ENCODE measurements at places on chromosomes 5 and 9.

- DNase-seq: no peak
Observed at GRCh38 chr9:38359689-38360385, 32.7 kb upstream of the ALDH1B1 start.

DNA sequence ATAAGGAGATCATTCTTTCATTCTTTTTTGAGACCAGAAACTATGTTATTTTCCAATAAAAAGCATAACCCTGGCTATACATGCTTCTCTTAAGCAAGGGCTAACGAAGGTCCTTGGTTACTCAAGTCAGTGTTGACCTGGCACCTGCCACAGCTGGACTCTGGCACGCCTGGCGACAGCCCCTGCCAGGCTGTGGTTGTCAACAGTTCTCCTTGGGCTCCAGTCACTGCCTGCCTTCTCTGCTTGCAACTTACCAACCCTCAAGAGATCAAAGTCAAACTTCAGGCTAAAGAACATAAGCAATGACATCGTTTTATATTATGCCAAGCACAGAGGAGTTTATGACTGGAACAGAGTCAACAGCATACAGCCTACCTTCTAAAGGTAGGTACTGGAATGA is 61.4 kb upstream of the TBC1D9B start:
- no peak for DNase-seq

DNA sequence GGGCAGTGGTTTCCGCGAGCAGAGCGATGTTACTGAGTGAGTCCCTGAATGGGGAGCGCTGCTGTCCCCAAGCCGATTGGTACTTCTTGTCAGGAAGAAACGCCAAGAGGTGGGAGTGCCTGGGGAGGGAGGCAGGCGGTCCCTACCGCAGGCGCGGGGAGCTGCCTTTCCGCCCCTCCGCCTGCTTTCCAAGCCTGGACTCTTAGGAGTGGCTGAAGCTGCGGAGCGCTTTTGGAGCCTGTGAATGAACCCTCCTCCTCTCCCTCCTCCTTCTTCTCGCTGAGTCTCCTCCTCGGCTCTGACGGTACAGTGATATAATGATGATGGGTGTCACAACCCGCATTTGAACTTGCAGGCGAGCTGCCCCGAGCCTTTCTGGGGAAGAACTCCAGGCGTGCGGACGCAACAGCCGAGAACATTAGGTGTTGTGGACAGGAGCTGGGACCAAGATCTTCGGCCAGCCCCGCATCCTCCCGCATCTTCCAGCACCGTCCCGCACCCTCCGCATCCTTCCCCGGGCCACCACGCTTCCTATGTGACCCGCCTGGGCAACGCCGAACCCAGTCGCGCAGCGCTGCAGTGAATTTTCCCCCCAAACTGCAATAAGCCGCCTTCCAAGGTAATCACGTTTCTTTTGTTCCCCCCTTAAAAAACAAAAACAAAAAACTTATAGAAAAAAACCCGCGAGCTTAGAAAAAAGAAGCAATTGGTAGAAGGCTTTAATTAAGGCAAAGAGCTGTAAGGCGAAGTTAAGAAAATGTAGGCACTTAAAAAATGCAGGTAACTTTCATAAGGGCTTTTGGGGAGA is at the start of gene VCAN:
Gene VCAN (plus strand): TSS at position 340 of the 808 bp plus-strand sequence. CDS start 11,775 bp downstream, outside the sequence.
- DNase-seq: peak; percentile 77

- no peak for DNase-seq
Observed at GRCh38 chr5:163439092-163439425, 1.7 kb downstream of the CCNG1 start.

DNA sequence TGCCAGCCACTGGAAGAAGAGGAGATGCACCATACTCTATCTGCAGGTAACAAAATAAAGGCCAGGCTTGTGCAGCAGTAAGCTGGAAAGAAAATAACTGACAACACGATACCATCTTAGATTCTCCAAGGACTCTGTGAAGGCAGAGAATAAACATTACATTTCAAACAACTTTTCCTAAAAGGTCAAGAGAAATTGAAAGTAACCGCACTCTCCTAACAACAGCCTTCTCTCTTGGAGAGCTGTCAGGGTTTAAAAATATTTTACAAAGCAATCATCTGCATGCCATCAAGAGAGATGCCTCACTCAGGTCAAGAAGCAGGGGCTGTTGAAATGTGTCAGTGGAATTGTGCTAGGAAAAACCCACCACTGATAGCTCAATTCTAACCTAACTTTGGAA is 13.5 kb upstream of the TTLL11 start:
- DNase-seq: no peak

GRCh38 chr5:101532430-101532829 is 629.3 kb upstream of the ST8SIA4 start:
- DNase-seq: no peak

DNA sequence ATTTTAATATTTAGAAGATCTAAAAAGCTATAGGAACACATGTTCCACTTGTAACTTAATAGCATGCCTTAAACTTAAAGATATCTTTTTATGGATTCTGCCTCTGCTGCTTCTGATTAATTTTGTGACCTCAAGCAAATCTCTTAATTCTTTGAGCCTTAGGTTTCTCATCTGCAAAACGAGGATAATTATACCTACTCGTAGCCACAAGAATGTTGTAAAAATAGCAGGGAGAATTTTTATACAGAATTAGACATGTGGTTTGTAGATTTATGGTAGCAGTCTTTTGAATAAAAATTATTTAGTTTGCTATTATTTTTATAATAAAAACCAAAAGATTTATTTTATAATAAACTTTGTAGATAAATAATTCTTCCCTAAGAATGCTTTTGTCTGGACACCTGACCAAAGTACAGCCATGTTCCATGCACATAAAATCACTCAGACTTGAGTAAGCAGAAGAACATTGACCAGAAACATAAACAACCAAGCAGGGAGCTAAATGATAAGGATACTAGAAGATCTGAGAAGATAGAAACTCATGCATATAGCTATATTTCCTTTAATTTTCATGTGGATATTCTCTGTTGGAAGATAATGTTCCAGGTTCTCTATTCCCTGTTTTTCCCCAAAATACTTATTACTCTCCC is 18.5 kb downstream of the C9orf85 start:
- DNase-seq: no peak

DNA sequence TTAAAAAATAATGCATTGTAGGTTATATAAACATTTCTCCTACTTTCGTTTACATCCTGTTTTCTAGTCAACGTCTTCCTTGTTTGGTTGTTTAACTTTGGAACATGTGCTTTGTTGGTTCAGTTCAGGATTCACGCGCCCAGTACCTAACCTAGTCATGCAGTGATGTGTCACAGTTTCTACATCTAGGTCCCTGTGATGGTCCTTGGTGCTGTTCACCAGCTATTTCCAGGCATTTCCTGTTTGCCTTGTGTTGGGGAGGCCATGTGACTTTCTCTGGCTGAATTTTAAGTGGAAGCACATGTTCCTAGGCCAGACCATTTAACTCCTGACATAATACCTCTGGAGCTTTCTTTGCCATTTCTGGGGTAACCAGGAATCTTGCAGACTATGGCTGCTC is 292.3 kb downstream of the SMARCA2 start:
- no peak for DNase-seq

DNA sequence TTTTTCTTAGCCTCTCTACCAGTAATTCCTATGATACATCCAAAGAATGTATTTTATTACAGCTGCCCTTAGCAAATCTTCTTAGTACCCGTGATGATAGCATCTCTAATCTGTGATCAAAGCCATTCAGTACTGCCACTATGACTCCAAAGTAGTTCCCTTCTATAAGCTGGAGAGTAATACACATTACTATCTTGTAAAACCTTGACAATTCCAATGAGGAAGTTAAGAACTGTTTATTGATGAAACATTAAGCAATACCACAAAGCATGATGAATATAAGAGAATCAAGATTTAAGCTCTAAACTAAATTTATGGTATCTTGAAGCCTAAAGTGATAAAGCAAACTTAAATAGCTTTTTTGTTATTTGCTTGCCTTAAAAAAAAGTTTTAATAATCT is 86.1 kb downstream of the SMIM23 start:
- DNase-seq: no peak

GRCh38 chr5:100562821-100563220 is 27.6 kb downstream of the FAM174A start:
- no peak for DNase-seq

DNA sequence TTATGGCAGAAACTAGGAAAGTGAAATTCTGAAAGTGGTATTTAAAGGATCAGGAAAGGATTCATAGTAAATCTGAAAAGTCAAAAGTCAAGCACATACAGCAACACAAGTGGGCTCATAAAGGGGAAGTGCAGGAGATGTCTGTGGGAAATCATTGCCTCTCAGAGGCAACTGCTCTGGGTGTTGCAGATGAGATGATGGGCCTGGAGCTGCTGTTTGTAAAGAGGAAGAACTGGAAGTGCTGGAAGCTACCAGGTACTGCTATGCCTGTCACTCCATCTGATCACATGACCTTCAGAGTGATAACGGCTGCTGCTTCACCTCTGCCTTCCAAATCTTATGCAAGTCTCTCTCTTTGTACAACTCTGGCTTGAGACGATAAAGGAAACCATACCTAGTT is 55.9 kb downstream of the ADRB2 start:
- no peak for DNase-seq

DNA sequence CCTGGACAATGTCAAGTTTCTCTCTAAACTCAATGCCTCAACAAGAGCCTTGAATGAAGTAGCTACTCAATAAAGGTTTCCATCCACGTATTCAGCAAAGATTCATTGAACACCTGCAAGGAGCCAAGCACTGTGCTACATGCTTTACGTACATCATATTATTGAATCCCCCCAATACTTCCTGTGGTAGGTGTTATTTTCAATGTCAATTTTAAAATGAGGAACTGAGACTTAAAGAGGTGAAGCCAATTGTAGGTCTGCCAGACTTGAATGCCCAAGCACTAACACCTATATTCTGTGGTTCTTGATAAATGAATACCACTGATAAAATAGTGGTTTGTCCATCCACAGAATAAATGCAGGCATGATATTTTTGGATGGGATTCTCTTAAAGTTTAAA is 162.3 kb downstream of the DRD1 start:
- no peak for DNase-seq

- no peak for DNase-seq
Observed at GRCh38 chr9:18608371-18608770, 134.4 kb downstream of the ADAMTSL1 start.

DNA sequence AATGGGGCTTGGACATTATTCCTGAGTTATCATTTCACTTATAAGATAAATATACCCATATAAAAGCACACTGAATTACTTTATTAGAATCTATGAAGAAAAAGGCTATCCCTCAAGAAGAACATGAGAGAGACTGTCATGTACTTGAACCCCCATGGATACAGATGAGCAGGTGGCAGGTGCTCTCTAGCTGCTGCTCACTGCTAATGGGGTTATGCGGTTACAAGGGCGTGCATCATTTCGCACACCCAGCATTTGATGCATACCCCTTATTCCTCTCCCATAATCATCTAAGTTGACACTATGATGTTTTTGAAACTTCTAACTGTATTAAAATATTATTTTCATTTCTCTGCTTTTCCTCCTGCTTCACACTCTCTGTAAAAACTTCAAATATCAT is 16.4 kb downstream of the ITK start:
- DNase-seq: peak; percentile 3

DNA sequence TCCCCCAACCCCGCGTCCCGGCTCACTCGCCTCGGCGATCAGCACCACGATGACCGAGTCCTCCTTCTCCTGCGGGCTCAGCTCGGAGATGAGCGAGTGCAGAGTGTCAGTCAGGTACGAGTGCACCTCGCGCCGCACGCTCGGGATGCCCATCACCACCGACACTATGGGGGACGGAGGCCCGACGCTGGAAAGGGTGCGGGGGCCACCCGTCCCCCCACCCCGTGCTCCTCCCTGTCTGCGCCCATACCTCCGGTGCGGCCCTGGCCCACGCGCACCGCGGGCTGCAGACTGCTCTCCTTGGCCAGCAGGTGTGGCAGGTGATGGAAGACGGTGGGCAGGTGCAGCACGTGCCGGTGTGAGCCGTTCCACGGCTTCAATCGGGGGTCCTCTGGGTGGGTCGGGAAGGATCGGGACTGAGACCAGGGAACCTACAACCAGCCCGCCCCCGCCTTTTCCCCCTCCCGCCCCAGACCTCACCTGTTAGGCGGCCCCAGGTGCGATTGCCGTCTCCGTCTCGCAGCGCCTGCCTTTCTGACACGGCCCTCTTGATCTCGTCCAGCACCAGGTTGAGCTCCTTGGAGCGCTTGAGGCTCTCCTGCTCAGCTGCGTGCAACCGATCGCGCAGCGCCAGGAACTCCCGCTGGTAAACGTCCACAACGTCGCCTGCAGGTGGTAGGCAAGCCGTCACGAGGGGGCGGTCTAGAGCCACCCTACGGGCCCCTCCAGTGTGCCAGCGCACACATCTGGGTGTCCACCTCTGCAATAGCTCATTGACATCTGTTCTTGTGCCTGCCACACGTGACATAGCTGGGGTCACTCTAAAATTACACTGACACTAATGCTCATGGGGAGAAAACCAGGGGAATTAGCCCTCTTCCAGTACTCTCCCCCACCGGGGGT is 5.1 kb downstream of the MGAT4B start:
- DNase-seq: peak; percentile 34

GRCh38 chr5:136031711-136032110 is 2.9 kb downstream of the TGFBI start:
- DNase-seq: no peak

GRCh38 chr9:95605816-95606488 is 89.2 kb upstream of the PTCH1 start:
- peak; percentile 84 for DNase-seq

DNA sequence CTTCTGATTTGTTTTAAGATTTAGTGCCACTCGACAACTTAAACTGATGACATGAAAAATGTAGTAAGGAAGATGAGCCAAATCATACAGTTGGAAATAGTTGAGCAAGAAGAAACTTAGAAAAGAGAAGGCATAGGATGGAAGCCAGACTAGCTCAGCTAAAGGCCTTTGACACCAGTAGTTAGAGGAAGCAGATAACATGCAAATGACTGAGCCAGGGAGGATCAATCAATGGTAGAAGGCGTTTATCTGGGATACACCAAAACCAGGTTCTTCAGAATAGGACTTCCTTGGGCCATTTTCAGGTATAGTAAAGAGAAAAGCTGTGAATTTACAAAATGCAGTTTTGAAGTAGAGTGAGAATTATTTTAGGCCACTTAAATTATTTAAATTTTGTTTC is 3.2 kb downstream of the TDRD7 start:
- no peak for DNase-seq

- DNase-seq: no peak
Observed at GRCh38 chr9:29999645-30000044, 2384.8 kb upstream of the ACO1 start.

GRCh38 chr5:135137146-135137915 is 103.3 kb upstream of the PITX1 start:
- no peak for DNase-seq

DNA sequence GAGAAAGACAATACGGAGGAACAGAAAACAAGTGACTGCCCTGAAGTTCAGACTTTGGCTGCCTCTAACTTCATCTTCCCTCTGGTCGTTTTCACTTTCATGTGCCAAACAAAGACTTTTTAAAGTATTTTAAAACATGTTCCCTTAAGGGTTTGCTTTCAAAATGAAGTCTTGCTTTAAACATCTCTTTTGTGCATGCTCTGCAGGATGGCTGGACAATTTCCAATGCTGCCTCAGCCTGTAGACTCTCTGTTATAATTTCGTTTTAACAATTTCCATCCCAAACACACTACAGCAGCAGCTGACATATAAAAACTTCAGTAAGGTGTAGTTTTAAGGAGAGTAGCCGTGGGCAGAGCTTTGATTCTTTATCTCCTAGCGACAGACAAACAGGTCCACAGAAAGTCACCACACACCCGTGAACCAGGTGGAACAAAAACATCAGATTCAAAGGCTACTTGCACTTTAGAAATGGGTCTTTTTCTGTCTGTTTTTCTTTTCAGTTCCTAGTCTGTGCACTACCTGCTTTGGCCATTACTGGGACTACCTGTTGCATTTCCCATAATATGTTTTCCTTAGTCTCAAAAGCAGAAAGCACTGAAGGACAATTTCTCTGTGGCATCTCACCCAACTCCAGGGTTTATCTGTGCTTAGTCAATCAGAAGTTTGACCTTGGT is 308.9 kb downstream of the DTWD2 start:
- DNase-seq: no peak
